ENCODE measurements at places on chromosomes 7 and 10.

DNA sequence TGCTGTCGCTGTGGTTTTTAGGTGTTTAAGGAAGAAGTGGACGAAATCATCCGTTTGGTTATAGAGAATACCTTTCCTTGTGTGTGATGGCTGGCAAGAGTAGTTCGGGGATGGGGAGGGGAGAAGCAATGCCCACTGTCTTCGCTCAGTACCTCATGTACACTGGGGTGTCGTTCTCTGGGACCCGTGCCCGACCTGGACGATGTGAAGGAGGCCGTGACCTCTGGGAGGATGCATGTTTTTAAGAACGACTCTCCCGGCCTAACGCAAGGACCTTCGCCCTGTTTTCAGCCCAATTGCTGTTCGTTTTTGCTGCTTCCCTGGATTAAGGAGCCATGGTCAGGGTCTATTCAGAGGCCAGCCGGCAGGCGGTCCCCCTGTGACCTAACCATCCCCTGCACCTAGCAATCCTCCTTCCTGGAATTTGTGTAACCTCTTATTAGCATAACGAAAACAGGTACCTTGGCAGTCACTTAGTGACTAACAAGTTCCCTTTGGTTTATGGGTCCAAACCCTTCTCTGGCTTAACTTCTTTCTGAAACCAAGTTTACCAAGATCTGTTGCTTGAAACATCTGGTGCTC, 1.3 kb downstream of the NFE2L3 start:
- DNase-seq = peak; percentile 25

DNA sequence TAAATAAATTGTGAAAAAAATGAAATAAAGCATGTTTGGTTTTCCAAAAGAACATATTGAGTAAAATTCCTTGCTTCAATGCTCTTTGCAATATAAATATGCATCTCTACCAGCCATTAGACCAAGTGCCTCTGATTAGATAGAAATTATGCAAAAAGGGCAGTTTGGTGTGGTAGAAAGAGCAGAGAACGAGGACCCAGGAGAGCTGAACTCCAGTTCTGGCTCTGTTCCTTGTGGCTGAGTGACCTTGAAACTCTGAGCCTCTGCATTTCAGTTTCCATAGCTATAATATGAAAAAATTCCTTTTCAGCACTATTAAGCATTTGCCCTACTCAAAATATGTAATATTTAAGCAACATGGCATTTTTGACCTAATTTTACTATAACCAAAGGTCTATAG, 36.5 kb downstream of the COL1A2 start:
- DNase-seq = no peak

DNA sequence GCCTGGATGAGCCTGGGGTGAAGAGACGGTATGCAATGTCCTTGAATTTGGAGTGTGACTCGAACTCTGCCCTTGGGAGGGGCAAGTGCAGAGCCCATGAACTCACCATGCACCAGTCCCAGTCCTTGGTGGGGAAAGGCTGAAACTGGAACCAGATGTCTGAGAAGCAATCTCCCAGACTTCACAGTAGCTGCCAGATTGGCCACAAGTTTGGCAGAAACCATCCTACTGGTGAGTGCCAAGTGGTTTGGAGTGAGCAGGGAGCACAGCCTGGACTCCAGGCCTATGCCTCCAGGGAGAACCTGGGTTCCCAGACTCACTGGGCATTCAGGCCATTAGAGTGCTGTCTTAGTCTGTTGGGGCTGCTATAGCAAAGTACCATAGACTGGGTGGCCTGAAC, 99.6 kb upstream of the LYZL1 start:
- no peak for DNase-seq

- DNase-seq = peak; percentile 38
These were observed 8.0 kb downstream of the XRCC2 start for GRCh38 chr7:152667958-152668357.

DNA sequence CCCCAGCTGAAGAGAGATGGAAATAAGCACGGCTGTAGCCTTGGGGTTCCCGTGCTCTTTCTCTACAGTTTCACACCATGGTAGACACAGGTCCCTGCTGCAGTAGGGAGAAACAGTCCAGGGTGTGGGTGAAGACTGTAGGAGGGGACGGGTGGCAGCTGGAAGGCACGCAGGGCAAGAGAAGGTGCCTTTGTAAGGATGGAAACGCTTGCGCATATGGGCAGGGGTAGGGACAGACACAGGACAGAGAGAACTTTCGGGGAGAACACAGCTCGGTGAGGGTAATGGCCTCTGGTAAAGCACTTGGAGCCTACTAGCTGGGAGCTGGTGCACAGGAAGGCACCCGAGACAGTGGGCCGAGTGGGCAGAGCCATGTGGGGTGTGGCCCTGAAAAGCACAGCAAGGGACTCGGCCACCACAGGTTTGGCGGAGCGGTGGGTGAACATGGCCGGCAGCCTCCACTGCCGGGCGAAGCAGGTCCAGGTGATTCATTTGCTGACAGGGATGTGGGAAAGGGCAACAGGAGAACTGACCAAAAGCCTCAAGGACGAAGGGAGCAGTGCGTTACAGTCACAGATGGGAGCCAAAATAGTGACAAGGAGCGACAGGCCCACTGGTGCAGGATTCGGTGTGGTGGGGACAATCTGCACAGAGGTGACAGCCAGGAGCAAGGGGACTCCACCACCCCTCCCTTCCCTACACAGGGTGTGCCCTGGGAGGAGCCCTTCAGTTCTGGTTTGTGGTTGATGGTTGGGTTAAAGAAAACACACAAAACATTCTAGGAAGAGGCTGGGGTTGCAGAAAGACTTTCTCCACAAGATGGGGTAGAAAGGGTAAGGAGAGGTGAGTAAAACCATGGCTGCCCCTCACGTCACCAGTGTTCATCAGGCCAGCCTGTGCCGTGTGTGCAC, 97.1 kb downstream of the VOPP1 start:
- DNase-seq = no peak

DNA sequence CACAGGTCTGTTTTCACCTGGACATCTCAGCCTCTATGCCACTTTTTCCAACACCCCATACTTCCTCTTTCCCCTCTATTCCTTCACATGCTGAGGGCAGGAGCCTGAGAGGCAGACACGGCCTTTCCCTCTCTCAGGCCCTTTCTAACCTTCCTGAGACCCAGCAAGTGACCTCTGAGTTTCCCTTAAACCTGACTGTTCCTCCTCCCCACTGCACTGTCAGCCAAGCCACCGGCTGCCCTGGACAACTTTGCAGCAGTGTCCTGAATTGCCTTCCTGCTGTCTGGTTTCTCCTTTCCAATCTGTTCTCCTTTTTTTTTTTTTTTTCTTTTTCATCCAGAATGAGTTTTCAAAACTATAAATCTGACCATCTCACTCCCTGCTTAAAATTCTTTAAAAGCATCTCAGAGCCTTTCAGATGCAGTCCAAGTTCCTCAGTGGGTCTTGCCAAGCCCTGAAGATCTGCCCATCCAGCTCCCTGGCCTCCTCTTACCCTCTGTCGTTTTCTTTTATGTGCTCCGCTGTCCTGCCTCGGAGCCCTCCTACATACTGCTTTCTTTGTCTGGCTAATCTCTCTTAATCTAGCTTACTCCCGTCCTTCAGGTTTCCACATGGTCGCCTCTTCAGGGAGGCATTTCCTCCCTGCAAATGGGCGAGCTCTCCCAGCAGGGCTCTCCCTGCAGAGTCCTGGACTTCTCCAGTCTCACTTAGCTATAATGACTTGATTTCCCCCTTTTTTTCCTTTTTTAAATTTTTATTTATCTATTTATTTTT, 30.5 kb downstream of the SLC13A4 start:
- DNase-seq = no peak

- DNase-seq = no peak
These were observed 1.4 kb downstream of the BCCIP start for GRCh38 chr10:125824736-125825135.

DNA sequence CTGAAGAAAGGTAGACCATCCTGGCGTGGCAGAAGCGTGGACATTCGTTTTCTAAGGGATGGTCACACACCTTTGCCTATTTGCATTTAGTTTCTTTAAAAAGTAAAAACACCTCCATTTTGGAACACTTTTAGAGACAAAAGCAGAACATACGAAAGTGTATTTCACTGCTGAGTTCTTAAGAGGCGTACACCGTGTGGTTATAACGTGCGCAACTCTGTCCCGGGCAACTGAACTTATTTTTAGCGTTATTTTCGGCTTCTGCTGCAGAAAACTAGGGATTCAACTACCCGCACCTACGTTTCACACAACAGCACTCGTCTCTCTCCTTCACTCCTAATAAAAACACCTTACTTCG, 557 bp upstream of the LSM8 start:
- peak; percentile 34 for DNase-seq

DNA sequence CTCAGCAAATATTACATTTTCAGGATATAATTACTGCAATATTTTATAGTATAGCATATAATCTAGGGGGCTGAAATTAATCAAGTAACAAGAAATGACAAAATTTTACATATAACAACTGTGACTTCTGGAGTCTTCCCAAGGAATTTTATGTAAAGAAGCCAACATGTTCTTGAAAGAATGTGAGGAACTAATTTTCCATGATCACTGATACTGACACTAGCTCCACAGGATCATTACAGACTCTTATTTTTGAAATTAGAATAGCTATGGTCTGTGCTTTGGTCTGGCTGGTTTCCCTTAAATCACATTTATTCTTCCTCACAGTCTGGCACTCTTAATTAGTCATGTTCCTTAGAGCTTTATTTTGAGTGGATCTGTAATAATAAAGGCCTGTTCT, 267.7 kb upstream of the SEMA3A start:
- DNase-seq = no peak

GRCh38 chr7:297611-298374, 7.8 kb downstream of the FOXL3 start:
- DNase-seq = no peak

DNA sequence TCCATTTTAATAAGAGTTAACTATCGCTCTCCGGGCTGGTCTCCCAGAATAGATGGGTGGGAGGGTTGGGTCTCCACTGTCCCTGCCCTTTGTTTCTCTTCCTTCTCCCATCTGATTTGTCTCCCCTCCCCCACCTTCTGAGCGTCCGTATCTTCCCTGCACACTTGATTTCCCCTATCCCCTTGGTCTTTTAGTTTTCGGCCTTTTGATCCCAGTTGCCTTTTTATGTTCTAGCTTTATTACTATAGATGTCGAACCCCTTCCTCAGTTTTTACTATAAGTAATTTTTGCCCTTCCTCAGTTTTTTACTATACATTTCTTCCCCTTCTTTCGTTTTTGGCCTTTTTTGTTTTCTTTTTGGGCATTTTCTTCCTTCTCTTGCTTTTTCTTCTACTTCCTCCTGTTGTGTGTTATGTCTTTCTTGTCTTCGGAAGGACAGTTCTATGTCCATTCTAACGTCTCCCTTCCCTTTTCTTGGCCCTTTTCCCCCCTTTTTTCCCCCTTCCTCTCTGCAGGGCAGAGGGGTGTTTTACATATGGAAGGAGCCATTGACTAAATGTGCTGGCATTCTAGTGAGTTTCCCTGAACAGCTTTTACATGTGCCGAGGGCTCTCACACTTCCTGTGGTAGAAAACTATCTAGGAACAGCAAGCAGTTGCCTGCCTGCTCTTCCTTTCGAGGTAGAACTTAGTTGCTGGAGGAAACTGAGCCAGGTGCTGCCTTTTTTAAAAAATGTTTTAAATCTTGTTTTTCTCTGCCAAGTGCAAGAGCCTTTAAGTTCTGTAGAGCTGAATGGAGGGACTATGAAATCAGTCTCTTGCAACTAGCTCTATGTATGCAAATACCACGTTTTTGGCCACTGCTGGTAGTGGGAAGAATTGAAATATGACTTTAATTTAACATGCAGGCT, 2.8 kb downstream of the TET1 start:
- DNase-seq = no peak

DNA sequence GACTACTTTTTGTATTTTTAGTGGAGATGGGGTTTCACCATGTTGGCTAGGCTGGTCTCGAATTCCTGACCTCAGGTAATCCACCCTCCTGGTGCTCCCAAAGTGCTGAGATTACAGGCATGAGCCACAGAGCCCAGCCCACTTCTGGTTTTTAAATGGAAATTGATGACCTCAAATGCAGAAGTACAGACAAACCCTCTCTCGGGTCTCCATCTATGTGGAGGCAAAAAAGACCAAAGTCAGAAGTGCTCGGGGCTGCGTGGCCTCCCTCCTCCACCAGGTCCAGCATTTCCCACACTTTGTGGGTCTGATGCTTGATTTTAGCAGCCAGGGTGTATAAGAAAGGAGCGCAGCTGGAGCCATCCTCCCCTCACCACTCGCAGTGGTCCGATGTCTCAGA, 187.3 kb upstream of the AUTS2 start:
- no peak for DNase-seq

DNA sequence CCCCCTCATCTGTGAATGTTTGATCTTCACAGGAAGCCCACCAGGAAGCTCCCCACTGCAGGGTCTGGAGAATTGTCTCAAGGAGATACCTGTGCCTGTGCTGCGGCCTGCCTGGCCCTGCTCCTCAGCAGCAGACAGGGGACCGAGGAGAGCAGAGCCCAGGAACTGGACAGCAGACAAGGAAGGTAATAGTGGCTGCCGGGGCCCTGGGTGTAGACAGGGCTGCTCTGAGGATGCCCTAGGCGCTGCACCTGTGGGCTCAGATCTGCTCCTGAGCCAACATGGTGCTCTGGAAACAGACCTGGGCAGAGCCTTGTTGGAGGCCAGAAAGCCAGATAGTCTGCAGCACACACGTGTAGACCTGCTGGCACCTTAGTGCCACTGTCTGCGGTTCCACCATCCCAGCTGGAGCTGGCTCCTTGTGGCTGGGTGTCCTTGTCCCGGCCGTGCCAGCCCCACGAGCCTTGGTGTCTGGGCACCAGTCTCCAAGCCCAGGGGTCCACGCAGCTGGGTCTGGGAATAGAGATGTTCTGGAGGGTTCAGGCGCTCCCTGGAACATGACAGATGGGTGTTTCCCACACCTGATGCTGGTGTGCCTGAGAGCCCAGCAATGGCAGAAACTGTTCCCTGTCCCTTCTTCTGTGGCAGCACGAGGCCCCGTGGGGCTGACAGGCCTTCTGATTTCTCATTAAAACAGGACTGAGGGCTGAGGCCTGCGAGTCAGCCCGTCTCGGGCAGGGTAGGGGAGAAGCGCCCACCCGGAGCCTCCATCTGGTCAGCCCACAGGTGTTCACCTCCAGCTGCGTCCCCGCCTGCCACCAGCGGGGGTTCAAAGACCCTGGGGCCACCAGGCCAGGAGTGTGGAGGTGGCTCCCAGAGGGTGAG, 44.7 kb downstream of the ZNF467 start:
- DNase-seq = no peak

DNA sequence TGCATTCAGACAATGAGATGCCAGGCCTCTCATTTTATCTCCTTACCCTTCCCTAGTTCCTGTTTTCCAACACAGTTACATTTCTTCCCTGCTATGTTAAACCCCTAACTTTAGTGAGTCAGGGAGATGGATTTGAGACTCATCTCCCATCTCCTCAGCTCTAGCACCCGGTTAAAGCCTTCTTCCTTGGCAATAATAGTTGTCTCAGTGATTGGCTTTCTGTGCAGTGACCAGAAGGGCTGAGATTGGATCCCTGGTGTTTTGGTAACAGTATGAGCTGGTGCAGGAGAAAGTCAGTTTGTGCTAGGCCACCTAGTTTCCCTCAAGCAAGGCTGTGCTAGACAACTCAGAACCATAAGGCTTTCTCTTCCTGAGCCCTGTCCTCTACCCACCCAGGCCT, 212.5 kb downstream of the SORCS1 start:
- no peak for DNase-seq

- no peak for DNase-seq
These were observed 19.4 kb downstream of the C1GALT1 start for GRCh38 chr7:7201578-7202374.

GRCh38 chr10:109174526-109174925, 748.8 kb downstream of the XPNPEP1 start:
- no peak for DNase-seq
